ENCODE measurements at places on chromosomes 11 and 22.

DNA sequence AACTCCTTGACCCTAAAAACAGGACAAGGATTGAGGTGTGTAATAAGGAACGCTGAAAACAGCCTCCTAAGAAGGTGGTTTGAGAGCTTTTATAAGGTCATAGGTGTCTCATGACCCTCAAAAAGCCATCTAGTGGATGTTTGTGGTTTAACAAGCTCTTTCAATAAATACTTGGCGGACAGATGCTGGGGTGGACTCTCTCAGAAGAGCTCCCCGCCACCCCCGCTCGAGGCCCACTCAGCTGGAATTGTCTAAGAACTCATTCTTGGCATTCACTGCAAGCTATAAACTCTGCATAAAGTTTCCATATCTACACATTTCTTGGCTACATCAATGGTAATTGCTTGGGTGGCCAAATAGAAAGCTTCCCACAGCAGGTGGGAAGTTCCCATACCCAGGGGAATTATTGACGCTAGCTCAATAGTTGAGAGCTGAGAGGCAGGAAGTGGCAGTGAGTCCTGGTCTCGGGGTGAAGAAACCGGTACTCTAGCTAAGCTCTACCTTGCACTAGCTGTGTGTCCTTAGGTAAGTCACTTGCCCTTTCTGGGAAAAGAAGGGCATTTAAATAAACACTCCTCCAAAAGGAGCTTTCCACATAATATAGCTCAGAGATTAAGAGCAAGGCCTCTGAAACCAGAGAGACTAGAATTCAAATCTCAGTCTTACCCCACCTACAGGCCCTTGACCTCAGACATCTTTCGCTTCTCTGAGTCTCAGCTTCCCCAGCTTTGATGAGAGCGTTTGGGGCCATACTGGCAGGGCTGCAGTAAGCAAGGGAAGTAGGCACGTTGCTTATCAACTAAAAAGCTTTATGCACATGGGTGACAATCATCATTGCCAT lies 6.4 kb downstream of the MS4A15 start:
- no peak for DNase-seq

- DNase-seq = no peak
Observed at GRCh38 chr11:41225856-41226633, 233.4 kb downstream of the LRRC4C start.

- DNase-seq = no peak
Observed at GRCh38 chr22:22935056-22935545, 47.5 kb downstream of the IGLL5 start.

GRCh38 chr22:46998331-46998730 lies 235.9 kb downstream of the TBC1D22A start:
- no peak for DNase-seq

DNA sequence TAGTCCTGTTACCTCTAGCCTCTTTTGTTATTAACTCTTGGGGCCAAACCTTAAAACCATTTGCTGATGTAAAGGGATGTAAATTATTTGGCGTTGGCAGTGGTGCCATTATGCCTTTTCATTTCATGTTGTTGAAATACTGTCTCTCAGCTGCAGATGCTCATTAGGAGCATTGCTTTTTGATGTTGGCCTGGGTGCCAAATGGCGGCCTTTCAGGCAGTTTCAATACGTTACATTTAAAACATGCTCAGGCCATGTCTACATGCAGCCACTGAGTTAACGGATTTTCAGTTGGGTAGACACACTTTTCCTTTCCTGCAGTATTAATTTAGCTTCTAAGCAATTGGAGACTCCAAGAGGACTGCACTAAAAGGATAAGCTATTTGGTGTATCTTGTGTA lies 5.3 kb downstream of the NCAM1 start:
- no peak for DNase-seq

DNA sequence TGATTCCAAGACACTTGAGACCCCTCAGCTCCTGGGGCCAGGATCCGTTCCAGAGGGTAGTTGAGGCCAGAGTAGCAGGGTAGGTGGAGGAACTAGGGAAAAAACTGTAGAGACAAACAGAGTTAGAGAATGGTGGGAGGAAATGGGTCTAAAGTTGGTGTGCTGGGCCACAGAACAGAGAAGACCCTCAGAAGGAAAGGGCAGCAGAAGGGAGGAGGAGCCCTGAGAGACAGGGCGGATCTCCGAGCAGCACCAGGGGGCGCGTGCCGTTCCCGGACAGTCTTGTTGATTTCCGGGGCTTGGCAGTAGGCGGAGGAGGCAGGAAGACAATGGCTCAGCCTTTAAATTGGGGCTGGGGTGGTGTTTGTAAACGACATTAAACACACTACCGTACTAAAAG lies 2.4 kb upstream of the CECR2 start:
- DNase-seq = peak; percentile 25

- peak; percentile 35 for DNase-seq
Observed at GRCh38 chr22:17639247-17639741, 737 bp downstream of the BCL2L13 start.

GRCh38 chr11:28447226-28447625 lies 339.0 kb downstream of the METTL15 start:
- no peak for DNase-seq

DNA sequence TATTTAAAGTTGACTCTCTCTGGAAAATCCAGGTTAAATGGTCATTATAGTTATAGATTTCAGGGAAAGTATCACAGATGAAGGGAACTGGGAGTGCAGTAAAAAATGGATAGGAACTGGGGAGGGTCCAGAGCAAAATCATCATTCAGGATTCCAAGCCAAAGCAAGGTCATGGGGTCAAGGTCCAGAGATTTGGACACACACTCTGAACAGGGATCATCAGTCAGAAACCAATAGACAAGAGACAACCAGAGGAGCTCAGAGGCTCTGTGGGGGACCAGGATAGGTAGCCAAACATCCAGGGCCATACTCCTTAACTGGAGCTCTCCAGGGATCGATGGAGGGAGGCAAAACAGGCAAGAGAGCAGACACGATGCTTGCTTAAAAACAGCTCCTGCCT lies 27.3 kb upstream of the PSMA1 start:
- DNase-seq = no peak

GRCh38 chr11:32052215-32052614 lies 38.7 kb upstream of the RCN1 start:
- DNase-seq = peak; percentile 89

GRCh38 chr11:43686207-43686606 lies 5.7 kb downstream of the HSD17B12 start:
- no peak for DNase-seq

GRCh38 chr22:49632199-49633009 lies 195.3 kb downstream of the BRD1 start:
- peak; percentile 39 for DNase-seq

DNA sequence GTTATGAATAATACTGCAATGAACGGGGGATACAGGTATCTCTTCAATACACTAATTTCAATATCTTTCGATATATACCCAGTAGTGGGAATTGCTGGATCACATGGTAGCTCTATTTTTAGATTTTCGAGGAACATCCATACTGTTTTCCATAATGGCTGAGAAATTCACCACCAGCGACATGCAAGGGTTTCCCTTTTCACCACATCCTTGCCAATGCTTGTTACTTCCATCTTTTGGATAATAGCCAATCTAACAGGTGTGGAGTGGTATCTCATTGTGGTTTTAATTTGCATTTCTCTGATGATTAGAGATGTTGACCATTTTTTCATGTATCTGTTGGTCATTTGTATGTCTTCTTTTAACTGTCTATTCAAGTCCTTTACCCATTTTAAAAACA lies 5.9 kb downstream of the IL10RA start:
- DNase-seq = no peak

- no peak for DNase-seq
Observed at GRCh38 chr11:88494848-88495247, 157.3 kb upstream of the CTSC start.

DNA sequence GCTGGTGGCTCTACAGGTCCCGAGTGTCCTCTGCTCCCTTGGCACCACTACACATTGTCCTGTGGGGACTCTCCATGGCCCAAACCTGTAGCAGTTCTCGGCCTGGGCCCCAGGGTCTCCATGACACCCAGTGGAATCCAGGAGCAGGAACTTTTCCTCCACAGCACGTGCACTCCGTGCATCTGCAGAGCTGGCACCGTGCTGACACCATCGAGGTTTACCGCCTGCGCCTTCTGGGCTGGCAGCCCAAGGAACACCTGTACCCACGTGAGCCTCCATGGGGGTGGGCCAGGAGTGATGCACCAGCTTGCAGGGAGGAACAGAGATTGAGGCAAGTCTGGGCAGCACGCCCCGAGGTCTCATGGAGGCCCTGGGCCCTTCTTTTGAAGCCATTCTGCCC lies 25.2 kb downstream of the TSPAN32 start:
- no peak for DNase-seq

- DNase-seq = peak; percentile 74
Observed at GRCh38 chr11:67354075-67355022, 1.0 kb upstream of the POLD4 start.

- no peak for DNase-seq
Observed at GRCh38 chr11:643366-643765, 6.3 kb downstream of the DRD4 start.

GRCh38 chr22:35397095-35397904 lies 2.6 kb upstream of the MCM5 start:
- DNase-seq = no peak

GRCh38 chr22:23700706-23701105 lies 9.9 kb downstream of the RGL4 start:
- no peak for DNase-seq

DNA sequence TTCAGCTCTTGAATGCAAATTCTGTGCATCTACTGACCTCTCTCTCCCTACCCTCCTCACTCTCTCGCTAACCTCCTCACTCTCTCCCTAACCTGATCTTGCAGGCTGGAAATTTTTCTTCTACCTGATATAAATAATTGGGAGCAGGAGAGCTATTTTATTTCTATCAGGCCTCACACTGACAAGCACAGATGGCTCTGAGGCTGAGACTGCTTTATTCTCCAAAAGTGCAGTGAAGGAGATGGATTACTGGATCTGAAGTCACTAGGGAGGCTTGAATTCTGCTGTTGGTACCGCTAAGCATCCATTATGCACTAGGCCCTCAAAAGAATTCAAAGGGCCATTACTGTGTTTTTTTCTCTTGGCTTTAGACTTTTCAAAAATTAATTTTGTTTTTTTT lies 19.4 kb upstream of the LDHA start:
- no peak for DNase-seq

- DNase-seq = no peak
Observed at GRCh38 chr11:83219095-83219494, 25.6 kb downstream of the ANKRD42 start.

DNA sequence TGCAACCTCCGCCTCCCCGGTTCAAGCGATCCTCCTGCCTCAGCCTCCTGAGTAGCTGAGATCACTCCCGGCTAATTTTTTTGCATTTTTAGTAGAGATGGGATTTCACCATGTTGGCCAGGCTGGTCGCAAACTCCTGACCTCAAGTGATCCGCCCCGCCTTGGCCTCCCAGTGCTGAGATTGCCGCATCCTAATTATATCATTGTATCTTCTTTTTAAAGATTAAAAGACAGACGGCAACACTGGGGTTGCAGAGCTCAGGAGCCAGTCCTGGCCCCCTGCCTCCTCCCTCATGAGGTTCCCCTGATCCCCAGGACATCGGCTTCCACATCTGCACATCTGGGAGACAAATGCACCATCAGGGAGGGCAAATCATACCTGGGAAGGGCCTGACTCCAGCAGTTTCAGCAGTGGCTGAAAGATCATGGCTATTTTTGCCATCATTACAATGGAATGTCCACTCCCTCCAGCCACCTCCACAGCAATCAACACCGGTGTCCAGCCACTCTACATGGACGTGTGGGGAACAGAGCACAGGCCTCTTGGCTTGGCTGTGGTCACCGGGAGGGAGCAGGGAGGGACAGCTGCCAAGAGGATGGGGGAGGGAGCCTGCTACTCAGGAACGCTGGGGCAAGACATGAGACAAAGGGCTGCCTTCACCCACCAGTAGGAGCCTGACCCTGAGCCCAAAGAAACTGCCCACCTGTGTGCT lies 9.2 kb upstream of the CELSR1 start:
- DNase-seq = no peak

Measured in inflammatory macrophage treated with lipopolysaccharide for 1 hour (primary cell).